ENCODE measurements at places on chromosomes 1 and 21.
A peak's percentile ranks its signal among the peaks of the same experiment; 100 is the strongest.

- no peak for DNase-seq
Measured at GRCh38 chr1:17355898-17356297, 16.1 kb upstream of the PADI6 start.

DNA sequence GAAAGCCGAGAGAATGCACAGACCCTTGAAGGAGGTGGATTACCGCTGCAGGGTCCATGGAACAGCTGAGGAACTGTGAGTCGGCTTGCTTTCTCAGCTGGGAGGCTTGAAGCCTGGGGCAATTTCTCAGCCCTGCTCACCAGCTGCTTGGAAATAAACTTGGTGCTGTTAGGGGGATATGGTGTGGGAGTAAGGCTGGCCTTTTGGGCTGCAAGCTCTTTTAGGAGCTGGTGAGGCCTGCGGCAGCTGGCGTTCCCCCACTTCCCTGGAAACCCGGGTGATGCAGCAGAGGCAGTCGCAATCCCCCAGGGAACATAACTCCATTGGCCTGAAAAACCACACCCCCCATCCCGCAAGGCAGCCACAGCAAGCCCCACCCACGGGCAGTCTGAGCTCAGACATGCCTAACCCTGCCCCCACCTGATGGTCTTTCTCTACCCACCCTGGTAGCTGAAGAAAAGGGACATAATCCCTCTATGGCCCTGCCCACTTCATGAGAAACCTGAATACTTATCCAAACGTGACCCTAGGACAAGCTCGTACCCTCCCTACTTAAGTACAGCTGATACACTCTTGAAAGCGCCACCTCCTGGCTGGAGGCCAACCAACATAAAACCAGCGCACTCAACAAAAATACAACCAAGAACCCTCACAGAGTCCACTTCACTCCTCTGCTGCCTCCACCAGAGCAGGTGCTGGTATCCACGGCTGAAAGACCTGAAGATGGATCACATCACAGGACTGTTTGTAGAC, 1995.8 kb downstream of the NCAM2 start:
- DNase-seq, result no peak

- no peak for DNase-seq
Measured at GRCh38 chr1:31000301-31000700, 65.2 kb downstream of the PUM1 start.

- DNase-seq, result no peak
Measured at GRCh38 chr21:43322311-43322710, 104.6 kb downstream of the SIK1 start.

DNA sequence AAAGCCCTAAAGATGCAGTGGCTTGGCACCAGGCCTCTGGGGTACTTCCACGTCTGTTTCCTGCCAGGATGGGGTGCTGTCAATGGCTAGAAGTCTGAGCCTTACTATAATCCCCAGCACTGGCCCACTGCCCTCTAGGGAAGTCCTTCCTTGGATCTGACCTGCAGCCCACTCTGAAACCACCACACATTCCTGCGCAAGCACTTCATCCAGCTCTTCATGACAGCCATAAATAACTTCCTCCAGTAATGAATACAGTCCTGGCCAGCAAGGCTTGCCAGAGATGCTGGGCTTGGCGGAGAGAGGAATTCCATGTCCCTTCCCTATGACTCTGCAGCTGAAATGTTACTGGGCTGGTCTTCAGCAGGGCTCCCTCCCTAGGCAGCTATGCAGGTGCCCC, 32.6 kb downstream of the ALPL start:
- no peak for DNase-seq

GRCh38 chr1:168079761-168080160, 57.0 kb downstream of the GPR161 start:
- peak; percentile 92 for DNase-seq

DNA sequence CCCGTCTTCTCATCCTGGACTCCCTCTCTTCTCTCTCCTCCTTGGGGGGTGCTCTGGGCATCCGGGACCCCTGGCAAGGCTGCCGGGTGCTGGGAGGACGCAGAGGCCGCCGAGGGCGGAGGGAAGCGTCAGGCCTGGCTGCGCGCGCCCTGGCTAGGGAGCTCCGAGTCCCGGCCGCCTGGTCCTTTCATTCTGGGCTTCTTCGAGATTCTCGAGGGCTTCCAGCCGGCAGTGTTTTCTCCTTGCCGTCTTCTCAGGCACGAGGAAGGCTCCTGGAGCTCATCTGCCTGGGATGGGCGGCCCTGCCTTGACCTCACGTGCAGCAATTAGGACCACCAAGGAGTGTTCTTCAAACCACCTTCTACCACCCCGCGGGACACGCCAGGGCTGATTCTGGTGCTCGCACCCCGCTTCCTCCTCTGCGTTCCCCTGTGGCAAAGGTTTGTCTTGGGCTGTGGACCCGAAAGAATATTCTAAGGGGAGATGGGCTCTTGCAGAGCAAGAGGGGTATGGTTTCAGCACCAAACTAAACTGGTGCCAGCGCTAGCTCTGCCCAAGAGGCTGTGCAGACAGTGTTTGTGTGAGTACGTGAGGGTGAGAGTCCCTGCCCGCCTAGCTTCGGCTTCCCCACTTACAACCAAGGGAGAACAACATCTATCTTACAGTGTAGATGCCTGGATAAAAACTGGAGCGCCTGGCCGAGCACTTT, 36.5 kb downstream of the PIK3CD start:
- DNase-seq, result peak; percentile 30

DNA sequence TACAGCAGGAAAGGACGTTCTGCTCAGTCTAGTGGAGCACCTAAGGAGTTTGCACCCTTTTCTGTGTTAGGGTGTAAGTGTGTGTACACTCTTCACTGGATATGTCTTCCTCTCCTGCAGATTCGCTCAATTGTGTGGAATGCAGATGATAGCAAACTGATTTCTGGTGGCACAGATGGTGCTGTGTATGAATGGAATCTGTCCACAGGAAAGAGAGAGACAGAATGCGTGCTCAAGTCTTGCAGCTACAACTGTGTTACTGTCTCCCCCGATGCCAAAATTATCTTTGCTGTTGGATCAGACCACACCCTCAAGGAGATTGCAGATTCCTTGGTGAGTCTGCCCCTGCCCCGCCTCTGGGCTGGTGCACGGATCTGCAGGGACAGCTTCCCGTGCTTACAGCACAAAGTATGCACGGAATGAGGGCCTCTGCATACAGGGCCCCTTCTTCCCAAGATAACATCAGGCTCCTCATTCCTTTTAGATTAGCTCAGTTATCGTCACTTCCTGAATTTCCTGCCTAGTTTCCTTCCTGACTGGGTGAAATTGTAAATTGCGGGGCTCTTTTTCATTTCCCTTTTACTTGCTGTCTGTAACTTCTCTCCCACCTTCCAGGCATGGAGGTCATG, 34.6 kb downstream of the CFAP57 start:
- peak; percentile 99 for DNase-seq

GRCh38 chr1:172770071-172770470, 111.2 kb downstream of the FASLG start:
- DNase-seq, result peak; percentile 28

- DNase-seq, result peak; percentile 90
Measured at GRCh38 chr1:61851849-61852669, 109.8 kb downstream of the PATJ start.

DNA sequence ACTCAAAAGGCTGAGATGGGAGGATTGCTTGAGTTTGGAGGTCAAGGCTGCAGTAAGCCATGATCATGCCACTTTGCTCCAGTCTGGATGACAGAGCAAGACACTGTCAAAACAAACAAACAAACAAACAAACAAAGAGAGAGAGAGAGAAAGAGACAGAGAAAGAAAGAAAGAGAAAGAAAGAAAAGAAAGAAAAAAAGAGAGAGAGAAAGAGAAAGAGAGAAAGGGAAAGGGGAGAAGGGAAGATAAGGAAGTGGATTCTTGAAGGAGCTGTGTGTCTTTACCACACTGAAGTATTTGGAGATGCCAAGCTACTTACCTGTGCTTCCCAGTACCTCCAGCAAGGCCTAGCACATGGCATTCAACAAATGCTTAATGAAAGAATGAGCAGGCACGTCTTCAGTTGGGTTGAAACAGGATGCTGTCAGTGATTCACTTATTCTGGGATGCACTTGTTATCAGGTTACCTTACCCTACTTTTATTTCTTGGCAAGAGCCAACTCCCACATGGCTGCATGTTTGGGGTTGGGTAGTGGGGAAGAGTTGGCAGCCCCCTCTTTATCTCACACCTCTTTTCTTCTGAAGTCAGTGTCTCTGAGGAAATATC, 28.8 kb downstream of the CD101 start:
- no peak for DNase-seq

GRCh38 chr1:41663671-41664400, 179.4 kb upstream of the EDN2 start:
- DNase-seq, result no peak

DNA sequence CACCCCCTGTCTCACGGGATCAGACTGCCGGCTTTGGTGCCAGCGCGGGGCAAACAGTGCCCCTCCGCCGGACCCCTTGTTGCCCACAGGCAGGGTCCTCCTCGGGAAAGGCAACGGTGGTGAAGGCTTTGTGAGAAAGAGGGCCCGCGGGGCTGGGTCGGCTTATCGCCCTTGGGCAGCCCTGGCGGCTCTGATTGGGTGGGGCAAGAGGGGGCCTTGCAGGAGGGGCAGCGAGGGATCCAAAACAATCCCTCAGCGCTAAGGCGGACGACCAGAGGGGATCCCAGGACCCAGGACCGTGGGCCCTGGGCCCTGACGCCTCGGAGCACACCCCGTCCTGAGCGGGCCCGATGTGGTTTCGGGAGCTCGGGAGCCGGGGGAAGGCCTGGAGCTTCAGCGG, 3.9 kb upstream of the ZNF678 start:
- no peak for DNase-seq

GRCh38 chr1:168582688-168583336, 6.4 kb downstream of the XCL1 start:
- no peak for DNase-seq

GRCh38 chr1:44314452-44314851, 40.6 kb downstream of the ERI3 start:
- DNase-seq, result no peak

- DNase-seq, result no peak
Measured at GRCh38 chr1:194155962-194156361, 969.5 kb upstream of the B3GALT2 start.

GRCh38 chr1:16018749-16019643, 1.2 kb upstream of the HSPB7 start:
- peak; percentile 41 for DNase-seq

GRCh38 chr1:159318784-159319551, 16.8 kb downstream of the FCER1A start:
- no peak for DNase-seq

GRCh38 chr1:47436304-47436978, 1.4 kb upstream of the FOXD2 start:
- DNase-seq, result peak; percentile 48
